ENCODE measurements at places on chromosomes 7 and 10.

DNA sequence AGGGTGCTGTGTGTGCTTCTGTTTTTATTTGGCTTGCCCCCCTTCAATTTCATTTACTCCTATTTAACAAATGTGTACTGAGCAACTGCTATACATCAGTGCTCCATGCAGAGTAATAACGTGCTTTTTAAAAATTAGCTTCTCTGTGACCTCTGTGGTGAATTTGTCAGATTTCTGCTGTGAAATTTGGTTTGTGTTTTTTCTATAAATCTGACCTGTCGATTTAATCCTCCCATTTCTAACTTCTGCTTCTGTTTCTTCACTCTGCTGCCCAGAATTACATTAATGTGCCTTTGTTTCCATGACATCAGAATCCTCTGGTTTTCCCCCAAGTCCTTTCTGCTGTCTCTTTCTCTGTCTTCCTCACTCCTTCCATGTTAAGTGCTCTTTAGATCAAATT, 123.8 kb upstream of the CACNA2D1 start:
- DNase-seq: no peak

GRCh38 chr10:35136263-35136815, 9.7 kb downstream of the CREM start:
- no peak for DNase-seq

- no peak for DNase-seq
Observed at GRCh38 chr10:97910661-97911060, 61.0 kb downstream of the GOLGA7B start.

- no peak for DNase-seq
Observed at GRCh38 chr10:50234486-50234885, 16.8 kb downstream of the ASAH2 start.

- no peak for DNase-seq
Observed at GRCh38 chr10:127907411-127908105, 655 bp downstream of the PTPRE start.

- DNase-seq: no peak
Observed at GRCh38 chr7:51242881-51243518, 73.6 kb downstream of the COBL start.
